ENCODE measurements at places on chromosomes 3 and 15.

DNA sequence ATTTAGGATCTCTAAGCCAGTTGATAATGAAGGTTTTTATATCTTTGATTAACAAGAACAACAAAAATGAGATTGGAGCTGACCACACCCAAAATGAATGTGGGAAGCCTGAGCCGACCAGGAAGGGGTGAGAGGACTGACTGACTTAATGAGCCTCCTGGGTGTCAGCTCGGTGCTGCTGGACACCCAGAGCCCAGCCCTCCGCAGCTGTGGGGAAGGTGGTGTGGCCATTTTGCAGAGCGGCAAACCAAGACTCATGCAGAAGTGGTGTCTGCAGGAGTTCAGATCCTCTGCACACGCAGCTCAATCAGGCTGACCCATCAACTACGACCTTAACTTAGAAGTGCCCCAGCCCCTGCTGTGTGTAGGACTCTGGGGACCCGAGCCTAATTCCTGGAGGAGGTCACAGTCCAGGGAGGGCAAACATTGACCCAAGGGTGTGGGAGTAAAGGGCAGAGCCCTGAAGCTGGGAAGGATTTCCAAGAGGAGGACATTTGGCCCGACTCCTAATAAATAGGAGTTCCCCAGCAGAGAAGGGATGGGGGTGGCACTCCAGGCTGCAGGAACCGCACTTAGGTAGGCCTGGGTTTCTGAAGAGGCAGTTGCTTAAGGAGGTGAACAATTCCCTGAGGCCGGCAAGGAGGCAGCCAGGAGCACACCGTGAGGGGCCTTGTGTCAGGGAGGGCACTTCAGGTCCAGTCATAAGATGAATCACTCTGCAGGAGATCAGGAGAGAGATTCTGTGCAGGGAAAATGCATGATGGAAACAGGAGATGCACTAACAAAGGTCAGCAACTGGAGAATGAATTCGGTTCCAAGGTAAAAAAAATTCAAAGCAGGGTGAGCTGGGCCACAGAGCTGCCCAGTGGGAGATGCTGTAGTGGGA is 197.1 kb upstream of the TPM1 start:
- DNase-seq, result no peak

DNA sequence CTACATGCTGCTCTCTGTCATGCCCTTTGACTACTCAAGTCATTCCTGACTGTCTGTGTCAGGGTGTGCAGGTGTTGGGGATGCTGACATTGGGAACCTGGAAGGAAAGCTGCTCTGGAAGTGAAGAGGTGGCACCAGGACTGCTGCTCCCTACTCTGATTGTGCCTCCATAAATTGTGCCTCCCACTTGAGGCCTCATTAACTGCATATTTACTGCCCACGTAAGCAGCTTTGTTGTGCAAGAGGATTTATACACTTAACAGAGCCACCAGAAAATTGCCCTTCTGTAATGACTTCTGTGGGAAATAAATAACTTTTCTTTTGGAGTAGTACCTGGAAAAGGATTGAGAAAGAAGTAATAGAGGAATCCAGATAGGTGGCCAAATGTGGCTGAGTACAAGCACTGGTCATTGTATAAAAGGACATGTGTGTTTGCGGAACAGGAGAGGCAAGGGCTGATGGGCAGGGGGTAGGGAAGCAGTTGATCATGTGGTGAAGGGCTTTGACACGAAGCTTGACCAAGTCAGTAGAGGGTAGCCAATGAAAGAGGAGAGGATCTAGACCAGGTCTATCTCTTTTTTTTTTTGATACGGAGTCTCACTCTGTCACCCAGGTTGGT is 24.8 kb downstream of the IL20RB start:
- no peak for DNase-seq

DNA sequence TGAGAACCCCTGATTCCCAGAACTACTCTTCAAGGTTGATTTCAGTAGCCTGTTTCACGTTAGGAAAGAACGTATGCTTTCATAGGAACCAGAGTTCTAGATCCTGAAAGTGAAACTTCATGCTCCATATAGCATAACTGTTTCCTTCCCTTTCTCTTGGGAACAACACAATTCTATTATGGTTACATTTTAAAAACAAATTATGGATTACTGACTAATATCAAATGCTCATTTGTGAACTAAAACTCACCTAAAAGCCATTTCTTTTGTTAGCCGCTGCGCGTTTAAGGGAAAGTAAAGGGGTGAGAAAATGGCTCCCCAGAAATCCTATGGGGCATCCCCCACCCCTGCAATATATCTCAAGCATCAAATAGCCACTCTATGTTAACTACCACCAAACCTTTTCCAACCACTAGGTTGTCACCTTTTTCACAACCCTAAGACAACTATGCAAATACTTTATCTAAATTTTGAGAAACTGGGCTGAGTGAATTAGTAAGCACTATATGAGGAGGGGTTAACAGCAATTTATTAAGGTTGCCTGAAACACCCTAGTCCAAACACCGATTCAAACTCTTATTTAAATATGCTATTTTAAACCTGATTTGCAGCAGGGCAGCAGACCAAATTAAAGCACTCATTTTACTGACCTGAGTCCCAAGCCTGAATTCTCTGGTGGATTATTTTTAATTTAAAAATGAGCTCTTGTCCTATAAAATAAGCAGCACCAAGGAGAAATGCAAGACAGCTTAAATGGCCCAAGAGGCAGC is 2.4 kb downstream of the SIAH2 start:
- DNase-seq, result no peak

GRCh38 chr3:150826466-150827282 is 63.7 kb upstream of the SIAH2 start:
- DNase-seq, result no peak

DNA sequence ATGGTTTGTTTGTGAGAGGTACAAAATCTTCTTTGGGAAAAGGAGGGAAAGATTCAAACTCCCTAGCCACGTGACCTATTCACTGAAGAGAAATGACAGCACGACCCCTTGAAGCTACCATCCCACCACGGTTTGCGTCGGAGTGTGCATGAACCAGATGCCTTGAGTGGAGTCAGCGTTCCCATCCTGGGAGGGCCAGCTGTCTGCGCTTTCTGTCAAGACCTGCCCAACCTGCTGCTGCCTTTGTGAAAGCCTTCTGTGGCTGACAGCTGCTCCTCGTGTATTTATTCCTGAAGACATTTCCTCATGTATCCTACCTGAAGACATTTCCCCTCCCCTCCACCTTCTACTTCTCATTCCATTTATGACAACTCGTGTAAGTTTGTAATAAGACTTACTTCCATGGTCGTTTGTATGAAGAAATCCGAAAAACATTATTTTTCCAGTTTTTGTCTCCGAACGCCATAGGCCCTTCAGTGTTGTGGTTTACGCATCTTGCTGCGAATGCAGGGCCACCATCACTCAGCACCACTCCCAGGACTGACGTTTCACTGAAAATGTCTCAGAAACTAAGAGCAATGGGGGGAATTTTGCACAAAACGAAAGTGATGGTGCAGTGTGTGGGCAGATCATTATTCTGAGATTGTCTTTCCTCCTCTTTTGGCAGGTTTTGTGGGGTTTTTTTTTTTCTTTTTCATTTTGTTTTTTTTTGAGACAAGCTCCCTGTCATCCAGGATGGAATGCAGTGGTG is 18.9 kb downstream of the EBLN2 start:
- DNase-seq, result no peak

- DNase-seq, result no peak
Observed at GRCh38 chr15:41919201-41919820, 25.5 kb upstream of the SPTBN5 start.

DNA sequence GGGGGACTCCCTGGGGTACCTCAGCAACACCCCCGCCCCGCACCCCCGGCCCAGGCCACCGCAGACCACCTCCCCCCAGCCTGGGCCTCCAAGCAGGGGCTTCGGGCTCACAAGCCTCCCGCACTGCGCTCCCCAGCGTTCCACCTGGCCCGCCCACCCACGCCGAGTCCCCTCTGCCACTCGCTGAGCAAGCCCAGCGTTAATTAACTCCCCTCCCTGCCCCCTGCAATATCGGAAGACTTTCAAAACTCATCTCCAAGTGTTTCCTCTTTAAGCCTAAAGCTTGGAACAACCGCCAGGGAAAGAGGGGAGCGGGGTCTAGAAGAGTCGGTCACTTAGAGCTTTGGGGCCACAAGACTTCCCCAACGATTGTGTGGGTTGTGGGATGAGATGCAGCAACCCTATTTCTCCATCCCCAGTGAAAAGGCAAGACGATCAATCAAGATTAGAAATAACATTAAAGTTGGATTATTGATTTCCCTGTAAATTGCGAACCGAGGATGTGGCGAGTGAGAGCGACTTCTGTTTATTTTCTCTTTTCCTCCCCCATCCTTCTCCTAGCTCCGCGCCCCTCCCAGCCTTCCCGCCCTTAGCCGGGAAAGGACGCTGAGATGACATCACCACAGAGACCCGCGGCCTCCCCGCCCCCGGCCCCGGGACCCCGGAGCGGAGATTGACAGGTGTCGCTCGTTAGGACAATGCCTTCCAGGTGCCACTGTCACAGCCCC is 30.2 kb downstream of the NR2F2 start:
- DNase-seq, result peak; percentile 66

- no peak for DNase-seq
Observed at GRCh38 chr3:195855471-195856409, 44.0 kb upstream of the MUC4 start.

DNA sequence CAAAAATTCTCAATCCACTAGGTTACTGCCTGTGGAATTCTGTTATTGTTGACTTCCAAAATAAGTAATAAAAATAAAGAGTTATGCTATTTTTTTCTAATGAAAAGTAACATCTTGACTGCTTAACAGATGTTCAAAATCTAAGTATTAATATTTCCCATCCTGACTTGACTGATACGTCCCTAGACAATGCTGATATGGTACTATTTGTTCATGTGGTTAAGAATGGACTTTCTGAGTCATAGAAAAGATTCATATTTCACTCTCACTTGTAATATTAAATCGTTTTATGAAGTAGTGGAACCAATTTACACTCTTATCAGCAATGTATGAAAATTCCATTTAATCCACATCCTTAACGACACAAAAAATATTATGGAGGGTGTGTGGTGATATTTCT is 104.8 kb upstream of the PLSCR5 start:
- DNase-seq, result no peak

- no peak for DNase-seq
Observed at GRCh38 chr3:85337895-85338294, 379.1 kb downstream of the CADM2 start.

DNA sequence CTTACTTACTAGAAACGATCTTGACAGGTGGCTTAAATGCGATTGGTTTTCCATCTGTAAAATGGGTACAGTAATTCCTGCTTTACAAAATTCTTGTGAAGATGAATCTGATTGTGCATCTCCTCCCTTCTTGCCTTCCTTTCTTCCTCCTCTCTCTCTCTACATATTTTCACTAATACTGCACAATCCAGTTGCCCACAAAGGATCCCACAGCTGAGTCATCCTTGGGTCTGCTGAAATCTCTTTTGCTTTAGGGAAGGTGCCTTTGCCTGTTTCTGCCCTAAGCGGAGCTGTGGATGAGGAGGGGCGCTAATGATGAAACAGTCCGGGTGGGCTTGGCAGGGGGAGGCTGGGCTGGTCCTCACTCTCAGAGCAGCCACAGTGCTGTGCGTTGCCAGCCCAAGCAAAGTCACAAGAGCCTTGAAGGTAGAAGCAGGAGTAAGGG is 46.1 kb downstream of the AMOTL2 start:
- DNase-seq, result no peak

GRCh38 chr15:40161693-40162391 is 973 bp downstream of the BUB1B start:
- no peak for DNase-seq

GRCh38 chr15:27744641-27745040 is 354.5 kb downstream of the OCA2 start:
- no peak for DNase-seq

DNA sequence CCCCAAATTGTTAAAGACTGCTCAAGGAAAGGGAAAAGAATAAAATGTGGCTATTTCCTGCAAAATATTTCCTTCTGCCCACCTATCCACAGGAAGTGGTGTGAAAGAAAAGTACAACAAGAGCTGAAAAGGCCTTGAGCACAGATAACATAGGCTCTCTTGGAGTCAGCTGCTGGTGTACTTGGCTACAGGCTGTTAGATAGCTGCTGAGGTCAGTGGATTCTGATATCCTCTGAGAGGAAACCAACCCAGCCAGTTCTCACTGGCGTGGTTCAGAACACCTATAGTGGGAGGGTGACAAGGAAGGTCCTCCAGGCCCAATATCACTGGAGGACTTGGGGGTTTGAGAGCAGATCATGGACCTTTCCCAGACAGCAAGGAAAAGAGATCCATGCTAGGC is 124.4 kb upstream of the GAP43 start:
- no peak for DNase-seq

GRCh38 chr15:40197434-40197833 is 36.6 kb downstream of the BUB1B start:
- DNase-seq, result no peak

DNA sequence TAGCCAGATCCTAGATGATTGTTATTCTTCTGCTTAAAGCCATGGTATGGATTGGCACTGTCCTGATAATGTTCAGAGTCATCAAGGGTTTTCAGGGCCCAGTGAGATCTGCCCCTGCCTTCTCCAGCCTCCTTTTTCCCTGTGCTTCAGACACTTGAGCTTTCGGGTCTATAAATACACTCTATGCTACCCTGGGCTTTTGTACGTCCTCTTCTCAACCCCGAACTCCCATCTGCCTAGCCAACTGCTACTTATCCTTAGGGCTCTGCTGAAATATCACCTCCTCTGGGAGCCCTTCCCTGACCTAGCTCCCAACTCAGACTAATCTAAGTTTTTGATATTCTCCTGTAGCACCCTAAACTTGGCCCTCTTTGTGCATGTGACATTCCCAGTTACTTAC is 115.3 kb downstream of the OPA1 start:
- DNase-seq, result no peak

- no peak for DNase-seq
Observed at GRCh38 chr3:47732143-47732542, 49.5 kb downstream of the SMARCC1 start.

DNA sequence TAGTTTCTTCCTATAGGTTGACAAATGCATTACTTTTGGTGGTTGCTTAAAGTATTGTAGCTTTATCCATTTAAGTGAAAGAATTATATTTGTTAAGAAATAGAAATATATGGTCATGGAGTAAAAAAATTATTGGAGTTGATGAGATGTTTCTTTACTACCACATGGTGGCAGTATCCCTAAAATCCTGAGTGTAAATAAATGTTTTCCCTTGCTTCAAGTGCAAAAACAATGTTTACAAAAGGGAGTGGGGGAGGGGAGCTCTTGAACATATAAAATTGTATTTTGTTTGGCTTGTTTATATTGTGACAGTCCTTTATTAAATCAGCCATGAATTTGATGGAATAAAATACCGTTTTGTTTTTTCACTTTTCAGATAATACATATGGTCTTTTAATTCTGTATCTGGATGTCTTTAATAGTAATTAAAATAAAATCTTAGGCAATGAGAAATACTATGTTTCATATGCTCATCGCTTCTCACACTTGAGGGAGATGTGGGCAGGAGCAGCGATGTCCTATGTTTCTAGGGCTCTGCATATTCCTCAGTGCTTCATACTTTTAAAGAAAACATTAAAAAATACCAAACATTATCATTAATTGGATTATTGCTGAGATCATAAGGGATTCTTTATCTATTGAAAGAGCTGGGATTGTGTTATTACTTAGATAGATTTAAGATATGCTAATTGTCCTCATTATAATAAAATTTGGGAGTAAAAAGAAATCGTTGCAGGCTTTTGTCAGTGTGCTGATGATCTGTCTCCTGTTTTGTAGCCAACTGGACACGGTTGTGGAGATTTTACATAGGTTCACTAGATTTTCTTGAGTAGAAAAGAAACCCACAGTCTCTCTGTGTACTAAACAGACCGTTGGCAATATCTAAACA is 349.7 kb downstream of the TUSC7 start:
- no peak for DNase-seq
